ENCODE measurements at places on chromosomes 7 and 10.

DNA sequence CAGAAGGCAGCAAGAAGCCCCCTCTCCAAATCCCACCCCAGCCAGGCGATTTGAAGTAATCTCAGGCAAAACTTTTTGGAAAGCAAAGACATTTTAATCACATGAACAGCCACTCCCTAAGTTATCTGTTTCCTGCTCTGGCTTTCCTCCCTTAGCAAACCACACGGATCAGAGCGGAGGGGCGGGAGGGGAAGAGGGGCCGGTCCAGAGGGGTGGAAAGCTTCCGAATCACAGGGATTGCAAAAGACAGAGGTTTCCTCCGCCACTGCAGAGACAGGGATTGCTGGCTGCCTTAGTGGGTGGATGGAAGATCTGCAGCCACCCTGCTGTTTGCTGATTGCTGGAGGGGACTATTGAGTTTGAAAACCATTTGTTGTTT, 41.2 kb downstream of the ZCCHC24 start:
- peak overlapping the region; percentile 4 for H3K27ac ChIP-seq
- H3K4me1 ChIP-seq: peaks cover 24% of the 10 kb centered on the region
- peak; percentile 18 for DNase-seq
- H3K27me3 ChIP-seq: peaks cover 20% of the 10 kb centered on the region
- no peaks in the 10 kb centered on the region for H3K36me3 ChIP-seq
- no peak overlapping the region for H3K4me3 ChIP-seq

GRCh38 chr10:17418249-17418648, 36.1 kb downstream of the ST8SIA6 start:
- H3K27me3 ChIP-seq: peaks cover 4% of the 10 kb centered on the region
- peaks cover 19% of the 10 kb centered on the region for H3K4me1 ChIP-seq
- peaks cover 8% of the 10 kb centered on the region for H3K36me3 ChIP-seq
- H3K4me3 ChIP-seq: no peak overlapping the region
- H3K27ac ChIP-seq: no peak overlapping the region

GRCh38 chr7:81209059-81209458, 290.2 kb upstream of the SEMA3C start:
- no peaks in the 10 kb centered on the region for H3K4me1 ChIP-seq
- no peak for DNase-seq
- H3K36me3 ChIP-seq: no peaks in the 10 kb centered on the region
- H3K27me3 ChIP-seq: no peaks in the 10 kb centered on the region
- no peak overlapping the region for H3K27ac ChIP-seq
- H3K4me3 ChIP-seq: no peak overlapping the region

- no peak overlapping the region for H3K27ac ChIP-seq
- H3K4me1 ChIP-seq: peaks cover 9% of the 10 kb centered on the region
- DNase-seq: peak; percentile 62
- no peaks in the 10 kb centered on the region for H3K36me3 ChIP-seq
- H3K4me3 ChIP-seq: peak overlapping the region; percentile 75
Observed at GRCh38 chr10:75234683-75235374, 928 bp downstream of the COMTD1 start.
